ENCODE measurements at places on chromosomes 6 and 20.

- no peak for DNase-seq
Measured at GRCh38 chr20:16115911-16116552, 457.2 kb downstream of the KIF16B start.

- no peak for DNase-seq
Measured at GRCh38 chr6:90459225-90459758, 127.6 kb downstream of the MAP3K7 start.

GRCh38 chr20:46324379-46324778, 16.1 kb upstream of the CDH22 start:
- DNase-seq, result no peak

GRCh38 chr6:89574910-89575561, 63.5 kb downstream of the LYRM2 start:
- no peak for DNase-seq

- DNase-seq, result no peak
Measured at GRCh38 chr6:46677314-46677654, 10.4 kb upstream of the TDRD6 start.

GRCh38 chr20:45365444-45365970, 2.6 kb downstream of the SYS1 start:
- DNase-seq, result no peak

Data from activated T-helper 1 cell treated with Interleukin-2 at 50 U/mL for 16 hours (primary cell).